ENCODE measurements at places on chromosomes 16 and 17.

DNA sequence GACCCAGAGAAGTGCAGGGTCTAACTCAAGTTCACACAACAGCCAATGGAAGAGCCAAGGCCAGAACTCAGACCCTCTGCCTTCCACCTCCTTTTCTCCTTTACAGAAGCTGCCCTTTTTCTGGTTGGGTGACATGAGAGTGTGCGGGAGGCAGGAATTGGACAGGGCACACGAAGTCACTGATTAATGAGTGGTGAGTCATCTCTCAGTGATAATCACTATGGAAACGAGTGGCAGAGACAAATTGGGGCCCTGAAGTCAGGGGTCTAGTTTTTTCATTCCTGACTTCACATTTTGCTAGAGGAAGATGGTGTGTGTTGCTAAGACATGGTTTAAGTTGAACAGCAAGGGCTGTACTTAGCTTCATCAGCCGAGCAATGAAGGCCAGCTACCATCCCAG is 312.7 kb upstream of the CCL2 start:
- no peak for DNase-seq

GRCh38 chr16:57165483-57165882 is 20.4 kb downstream of the PSME3IP1 start:
- DNase-seq = no peak

DNA sequence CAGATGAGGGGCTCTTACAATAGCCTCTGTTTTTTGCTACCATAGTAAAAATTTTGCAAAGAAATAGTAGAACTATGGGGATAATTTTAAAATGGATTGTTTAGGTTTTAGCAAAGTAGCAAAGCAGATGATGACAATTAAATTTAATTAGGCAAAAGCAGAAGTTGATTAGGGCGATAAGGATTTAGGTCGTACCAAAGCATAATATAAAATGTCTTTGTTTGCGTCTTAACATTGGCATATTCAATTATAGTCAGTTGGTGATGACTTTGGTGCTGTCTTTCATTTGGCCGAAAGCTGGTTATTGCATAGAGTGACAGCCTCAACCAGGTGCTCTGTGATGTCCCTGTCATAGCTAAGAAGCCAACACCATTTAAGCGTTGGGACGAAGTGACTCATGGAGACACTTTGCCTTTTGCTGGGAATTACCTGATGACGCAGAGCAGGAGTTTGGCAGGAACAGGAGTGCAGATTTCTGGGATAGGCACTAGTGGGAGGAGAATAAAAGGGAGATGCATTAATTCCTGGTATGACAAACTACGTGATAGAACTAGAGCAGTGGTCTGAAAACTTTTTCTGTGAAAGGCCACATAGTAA is 38.3 kb downstream of the MAP2K6 start:
- DNase-seq = no peak

GRCh38 chr17:77439189-77440018 is 298.6 kb downstream of the SEC14L1 start:
- no peak for DNase-seq

GRCh38 chr17:227078-227945 is 45.9 kb upstream of the DOC2B start:
- DNase-seq = no peak

DNA sequence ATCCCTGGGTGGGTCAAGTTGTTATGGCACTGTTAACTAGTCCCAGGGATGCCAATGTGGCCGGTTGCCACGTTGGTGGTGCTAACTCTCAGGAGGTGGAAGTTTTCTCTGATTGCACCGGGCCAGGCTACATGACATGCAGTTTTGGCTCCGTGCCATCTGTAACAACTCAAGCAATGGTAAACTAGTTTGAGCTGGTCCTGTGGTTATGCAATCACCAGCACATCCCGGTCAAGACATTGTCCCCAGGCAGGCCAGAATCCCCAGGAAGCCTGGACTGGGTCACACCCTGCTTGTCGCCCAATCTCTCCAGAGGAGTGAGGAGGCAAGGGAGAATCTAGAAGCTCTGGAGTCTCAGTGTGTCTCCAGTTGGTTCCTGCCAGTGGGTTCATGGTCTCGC is 10.1 kb upstream of the CCL17 start:
- no peak for DNase-seq

DNA sequence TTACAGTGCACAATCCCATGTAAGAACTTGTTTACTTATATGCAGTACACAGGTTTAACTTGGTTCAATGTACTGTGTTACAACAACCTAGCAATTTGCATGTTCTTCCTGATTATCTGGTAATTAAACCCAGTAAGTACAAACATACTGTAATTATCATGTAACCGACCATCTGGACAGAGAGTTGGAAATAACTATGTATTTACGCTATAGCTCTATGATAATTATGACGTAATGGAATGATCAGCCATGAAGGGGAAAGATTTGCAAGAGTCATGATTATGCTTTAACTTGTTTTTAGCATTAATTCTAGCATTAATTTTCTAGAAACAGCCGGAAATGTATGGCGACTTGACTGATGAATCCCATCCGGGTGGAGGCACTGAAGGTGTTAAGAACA is 74.8 kb upstream of the SALL1 start:
- no peak for DNase-seq

DNA sequence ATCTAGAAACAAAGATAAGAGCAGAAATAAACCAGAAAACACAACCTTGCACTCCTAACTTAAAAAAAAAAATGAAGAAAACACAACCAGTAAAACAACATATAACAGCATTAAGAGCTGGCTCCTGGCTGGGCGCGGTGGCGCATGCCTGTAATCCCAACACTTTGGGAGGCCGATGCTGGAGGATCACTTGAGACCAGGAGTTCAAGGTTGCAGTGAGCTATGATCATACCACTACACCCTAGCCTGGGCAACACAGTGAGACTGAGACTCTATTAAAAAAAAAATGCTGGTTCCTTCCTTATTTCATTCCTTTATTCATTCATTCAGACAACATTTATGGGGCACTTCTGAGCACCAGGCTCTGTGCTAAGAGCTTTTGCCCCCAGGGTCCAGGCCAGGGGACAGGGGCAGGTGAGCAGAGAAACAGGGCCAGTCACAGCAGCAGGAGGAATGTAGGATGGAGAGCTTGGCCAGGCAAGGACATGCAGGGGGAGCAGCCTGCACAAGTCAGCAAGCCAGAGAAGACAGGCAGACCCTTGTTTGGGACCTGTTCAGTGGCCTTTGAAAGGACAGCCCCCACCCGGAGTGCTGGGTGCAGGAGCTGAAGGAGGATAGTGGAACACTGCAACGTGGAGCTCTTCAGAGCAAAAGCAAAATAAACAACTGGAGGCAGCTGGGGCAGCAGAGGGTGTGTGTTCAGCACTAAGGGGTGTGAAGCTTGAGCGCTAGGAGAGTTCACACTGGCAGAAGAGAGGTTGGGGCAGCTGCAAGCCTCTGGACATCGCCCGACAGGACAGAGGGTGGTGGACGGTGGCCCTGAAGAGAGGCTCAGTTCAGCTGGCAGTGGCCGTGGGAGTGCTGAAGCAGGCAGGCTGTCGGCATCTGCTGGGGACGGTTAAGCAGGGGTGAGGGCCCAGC is 2.6 kb downstream of the STH start:
- DNase-seq = no peak
